ENCODE measurements at places on chromosomes 16 and 17.

DNA sequence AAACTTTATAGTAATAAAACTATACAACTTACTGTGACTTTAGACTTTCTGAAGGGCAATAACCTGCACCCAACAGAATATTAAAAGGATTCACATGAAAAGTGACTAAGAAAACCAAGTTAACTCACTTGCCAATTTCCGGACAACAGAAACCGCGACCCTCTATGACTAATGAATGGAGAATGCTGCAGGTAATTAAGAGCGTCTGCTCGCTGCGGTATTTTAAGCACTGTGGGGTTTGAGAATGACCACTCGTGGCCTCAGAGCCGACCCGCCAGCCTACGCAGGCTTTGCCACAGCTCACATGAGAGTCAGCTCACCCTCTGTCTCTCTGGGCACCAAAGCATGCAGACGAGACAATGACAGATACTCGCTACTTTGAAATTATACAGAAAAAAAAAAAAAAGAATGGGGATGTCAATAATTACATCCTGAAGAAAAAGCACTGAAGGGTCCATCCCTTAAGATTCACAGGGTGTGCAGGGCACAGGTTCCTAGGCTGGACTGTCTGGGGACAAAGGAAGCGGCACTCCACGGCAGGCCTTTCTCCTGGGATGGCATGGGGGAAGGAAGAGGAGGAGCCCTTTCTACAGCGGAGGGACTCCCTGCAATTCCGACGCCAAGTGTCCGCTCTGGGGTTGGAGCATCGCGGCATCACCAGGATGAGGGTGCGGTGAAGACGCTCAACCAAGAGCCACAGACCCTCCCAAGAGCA, 35.0 kb downstream of the ZCCHC14 start:
- peak; percentile 84 for DNase-seq

DNA sequence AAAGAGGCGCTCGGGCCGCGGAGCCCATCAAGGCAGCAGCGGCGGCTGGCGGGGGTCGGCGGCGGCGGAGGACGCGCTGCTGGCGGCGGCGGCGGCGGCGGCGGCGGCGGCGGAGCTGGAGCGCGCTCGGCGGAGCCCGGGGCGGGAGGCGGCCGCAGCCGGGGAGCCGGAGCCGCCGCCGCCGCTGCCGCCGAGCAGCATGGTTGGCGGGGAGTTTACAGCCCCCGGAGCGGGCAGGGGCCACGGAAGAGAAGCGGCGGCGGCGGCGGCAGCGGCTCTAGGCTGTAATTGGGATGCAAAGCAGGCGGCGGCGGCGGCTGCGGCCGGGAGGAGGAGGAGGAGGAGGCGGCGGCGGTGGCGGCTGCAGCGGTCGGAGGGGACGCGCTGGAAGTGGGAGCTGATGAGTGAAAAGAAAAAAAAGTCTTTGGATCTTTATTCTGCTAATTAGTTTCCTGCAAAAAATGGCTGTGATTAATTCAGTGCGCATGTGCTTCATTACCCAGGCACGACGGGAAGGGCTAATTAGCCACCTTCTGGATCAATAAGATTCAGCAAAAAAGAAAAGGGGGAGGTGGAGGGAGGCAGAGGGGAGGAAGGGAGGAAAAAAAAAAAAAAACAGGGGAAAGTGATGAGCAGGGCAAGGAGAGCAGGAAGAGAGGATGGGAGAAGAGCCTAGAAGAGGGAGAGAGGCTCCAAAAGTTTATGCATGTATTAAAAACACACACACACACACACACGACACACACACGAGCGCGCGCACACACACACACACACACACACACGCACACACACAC, 10.9 kb upstream of the ZFHX3 start:
- no peak for DNase-seq

GRCh38 chr17:81456091-81456490, 56.5 kb downstream of the ACTG1 start:
- no peak for DNase-seq

DNA sequence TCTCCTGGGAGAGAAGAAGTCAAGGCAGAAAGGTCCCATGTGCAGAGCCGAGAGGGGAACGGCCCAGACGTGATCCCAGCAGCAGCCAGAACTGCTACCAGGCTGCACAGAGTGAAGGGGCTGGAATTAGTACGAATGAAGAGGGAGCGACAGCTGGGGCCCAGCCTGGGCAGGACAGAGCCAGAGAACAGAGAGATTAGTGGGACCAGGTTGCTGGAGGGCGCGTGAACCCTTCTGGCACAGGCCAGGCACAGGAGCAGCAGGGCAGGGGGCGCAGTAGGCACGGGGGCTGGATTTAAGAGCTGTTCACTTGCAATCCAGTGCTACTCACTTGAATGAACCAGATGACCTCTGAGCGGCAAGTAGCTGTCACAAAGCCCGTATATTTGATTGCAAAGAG, 66.9 kb downstream of the PLXDC1 start:
- DNase-seq = no peak

GRCh38 chr17:74522381-74523105, 8.7 kb downstream of the CD300LB start:
- DNase-seq = no peak

GRCh38 chr17:7835814-7836595, 2.0 kb downstream of the KDM6B start:
- no peak for DNase-seq

- no peak for DNase-seq
Measured at GRCh38 chr17:74473294-74473693, 6.9 kb downstream of the CD300A start.

DNA sequence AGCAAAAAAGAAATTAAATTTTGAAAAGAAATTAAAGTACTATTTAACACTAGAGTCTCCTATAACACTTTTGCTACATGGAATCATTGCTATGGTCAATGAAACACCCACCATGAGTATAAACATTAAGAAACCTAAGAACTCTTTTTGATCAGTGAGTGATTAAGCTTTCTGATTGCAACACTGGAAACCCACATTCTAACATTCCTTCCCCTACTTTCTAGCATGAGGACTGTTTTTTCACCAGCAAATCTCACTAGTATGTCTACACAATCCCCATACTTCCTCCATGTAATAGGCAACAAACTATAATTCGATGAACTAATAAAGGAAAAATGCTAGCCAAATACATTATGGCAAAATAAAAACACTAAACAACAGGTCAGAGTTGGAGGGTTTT, 54.7 kb downstream of the SKAP1 start:
- DNase-seq = no peak

- no peak for DNase-seq
Measured at GRCh38 chr17:35709874-35710273, 21.6 kb upstream of the RASL10B start.

All from H54 (cell line).